ENCODE measurements at places on chromosomes 2 and 18.

- DNase-seq = no peak
Measured at GRCh38 chr2:112644933-112645309, 818 bp upstream of the SLC20A1 start.

DNA sequence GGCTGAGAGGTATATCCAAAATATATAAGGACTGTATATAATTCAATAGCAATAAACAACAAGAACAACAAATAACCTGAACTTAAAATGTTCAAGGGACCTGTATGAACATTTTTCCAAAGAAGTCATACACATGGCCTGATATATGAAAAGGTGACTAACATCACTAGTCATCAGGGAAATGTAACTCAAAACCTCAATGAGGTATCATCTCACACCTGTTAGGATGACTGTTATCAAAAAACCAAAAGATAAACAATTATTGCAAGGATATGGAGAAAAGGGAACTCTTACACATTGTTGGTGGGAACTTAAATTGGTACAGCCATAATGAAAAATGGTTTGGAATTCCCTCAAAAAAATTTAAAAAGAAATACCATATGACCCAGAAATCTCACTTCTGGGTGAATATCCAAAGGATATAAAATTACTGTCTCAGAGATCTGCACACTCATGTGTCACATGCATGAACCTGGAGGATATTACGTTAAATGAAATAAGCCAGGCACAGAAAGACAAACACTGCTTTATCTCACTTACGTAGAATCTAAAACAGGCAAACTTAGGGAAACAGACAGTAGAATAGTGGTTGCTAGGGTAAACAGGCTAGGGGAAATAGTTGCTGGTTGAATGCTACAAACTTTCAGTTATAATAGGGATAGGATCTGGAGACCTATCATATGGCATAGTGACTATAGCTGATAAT lies 334.5 kb upstream of the MMADHC start:
- DNase-seq = no peak

- no peak for DNase-seq
Measured at GRCh38 chr2:172372436-172372835, 55.0 kb upstream of the ITGA6 start.

DNA sequence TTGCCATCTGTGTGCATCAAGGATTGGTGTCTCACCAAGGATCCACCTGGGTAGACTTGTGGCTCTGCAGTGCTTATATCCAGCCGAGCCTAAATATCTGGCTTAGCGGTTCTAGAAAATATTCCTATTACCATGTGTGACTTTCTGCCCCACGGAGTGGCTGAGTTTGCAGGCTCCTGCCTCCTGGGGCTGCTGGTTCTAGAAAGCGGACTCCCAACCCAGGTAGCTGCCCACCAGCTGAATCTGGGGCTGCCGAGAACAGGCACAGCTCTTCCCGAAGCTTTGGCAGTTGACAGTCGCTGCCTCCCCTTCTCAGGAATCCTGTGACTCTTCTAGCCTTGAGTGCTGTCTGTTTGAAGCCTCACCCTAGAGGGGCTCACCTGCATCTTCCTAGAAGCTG lies 104.6 kb downstream of the TPGS2 start:
- DNase-seq = no peak

- DNase-seq = no peak
Measured at GRCh38 chr18:8341481-8342230, 267.6 kb upstream of the RAB12 start.

- DNase-seq = no peak
Measured at GRCh38 chr18:48872234-48873145, 78.3 kb downstream of the SMAD7 start.

GRCh38 chr2:113157118-113157896 lies 16.5 kb upstream of the PSD4 start:
- DNase-seq = no peak

- DNase-seq = no peak
Measured at GRCh38 chr2:196200557-196200956, 29.2 kb upstream of the STK17B start.

DNA sequence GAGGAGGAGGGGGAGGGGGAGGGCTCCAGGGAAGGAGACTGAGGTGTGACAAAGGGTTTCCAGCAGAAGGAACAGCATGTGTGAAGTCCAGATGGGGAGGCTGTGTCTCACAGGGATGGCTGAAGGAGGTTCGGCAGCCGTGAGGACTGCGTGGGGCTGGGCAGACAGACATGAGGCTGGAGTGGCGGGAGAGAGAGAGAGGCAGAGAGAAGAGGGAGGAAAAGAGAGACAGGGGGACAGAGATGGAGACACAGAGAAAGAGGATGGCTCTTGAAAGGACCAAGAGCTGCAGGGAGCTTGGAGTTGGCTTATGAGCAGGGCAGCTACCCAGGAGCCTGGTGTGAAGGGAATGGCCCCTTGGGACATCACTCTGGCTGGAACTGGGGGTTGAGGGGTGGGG lies 138.9 kb upstream of the ASB18 start:
- no peak for DNase-seq

DNA sequence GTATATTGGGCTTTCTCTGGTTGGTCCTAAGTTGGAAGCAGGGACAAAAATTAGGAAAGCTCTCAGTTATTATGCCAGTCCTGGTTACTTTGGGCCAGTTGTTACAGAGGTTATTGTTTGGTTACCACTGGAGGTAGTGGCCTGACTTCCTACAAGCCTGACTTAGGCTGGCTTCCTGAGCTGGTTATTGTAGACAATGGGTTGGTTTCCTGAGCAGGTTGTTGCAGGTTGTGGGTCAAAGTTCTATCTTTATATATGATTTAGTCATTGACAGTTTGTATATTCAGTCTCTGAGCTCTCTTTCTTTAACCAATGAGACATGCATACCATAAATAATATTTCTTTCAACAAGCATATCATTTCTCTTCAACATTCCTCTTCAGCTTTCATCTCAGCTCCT lies 58.7 kb upstream of the RPE start:
- DNase-seq = no peak

DNA sequence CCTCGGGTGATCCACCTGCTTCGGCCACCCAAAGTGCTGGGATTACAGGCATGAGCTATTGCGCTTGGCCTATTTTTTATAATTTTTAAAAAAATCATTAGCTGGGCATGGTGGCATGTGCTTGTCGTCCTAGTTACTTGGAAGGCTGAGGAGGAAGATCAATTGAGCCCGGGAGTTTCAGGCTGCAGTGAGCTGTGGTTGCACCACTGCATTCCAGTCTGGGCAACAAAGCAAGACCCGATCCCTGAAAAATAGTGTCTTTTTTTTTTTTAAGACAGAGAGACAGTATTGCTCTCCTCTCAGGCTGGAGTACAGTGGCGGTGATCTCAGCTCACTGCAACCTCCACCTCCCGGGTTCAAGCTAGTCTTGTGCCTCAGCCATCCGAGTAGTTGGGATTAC lies 4.8 kb downstream of the SSB start:
- no peak for DNase-seq

DNA sequence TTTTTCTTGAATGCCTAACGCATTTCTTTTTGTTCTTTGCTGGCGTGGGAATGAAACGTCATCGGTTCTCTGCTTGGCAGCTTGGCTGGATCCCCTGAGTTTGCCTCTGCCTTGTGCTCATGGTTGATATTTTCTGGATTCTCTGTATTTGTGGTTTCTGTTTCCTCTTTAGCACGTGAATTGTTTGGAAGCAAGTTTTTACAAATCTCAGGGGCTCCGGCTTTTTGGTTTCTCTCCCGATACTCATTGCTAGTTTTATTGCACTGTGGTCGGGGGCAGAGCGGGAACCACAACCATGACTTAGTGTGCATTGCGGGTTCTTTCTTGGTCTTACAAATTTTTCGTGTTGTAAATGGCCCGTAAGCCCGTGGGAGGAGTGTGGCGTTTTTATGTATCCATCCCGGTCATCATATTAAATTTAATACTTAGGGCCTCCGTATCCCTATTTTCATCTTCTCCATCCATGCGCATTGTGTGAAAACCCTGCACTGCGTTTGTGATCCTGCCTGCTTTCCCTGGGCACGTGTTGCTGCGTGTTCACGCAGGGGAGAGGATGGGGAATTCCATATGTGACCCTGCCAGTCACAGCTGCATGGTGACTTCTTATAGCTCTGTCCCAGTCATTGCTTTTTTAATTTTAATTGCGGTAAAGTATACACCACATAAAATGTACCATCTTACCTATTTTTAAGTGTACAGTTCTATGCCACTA lies 9.4 kb downstream of the RAMP1 start:
- no peak for DNase-seq

- no peak for DNase-seq
Measured at GRCh38 chr2:205617905-205618304, 64.4 kb upstream of the NRP2 start.

- no peak for DNase-seq
Measured at GRCh38 chr2:3099860-3100234, 277.8 kb downstream of the EIPR1 start.

DNA sequence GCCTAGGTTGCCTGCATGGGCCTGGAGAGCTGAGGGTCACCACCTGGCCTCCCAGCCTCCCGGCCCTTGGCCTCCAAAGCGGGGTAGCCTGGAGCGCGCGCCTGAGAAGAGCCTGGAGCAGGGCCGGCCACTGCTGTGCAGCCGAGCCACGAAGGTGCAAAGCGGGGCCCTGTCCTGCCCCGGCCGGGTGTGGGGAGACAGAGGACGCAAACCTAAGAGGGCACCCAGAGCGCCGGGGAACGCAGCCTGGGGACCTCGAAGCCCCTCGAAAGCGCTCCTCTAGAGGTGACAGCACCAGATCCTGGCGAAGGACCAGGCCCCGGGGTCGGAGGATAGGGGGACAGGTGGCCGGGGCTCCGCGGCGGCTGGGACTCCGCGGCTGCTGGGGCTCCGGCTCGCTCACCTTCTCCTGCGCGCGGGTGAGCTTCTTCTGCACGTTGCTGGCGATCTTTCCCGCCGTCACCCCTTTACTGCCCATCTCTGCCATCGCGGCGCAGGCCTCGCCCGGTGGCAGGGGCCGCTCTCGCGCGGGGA lies 430 bp downstream of the BIN1 start:
- no peak for DNase-seq

DNA sequence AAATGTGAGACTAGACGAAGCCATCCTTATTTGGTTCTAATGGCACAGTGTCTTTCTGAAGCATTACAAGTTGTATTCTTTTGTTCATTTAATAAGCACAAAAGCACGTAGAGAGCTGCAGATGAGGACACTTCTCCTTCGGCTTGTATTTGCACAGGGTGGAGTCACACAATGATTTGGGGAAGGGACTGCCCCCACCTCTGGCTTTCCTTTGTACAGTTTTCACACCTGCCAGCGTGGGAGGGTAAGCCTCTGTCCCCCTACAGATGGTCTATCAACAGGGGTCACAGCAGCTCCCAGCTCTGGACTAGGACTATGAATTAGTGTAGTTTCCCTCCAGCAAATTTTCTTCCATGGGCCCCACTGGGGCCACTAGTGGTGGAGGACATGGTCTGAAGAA lies 108.2 kb upstream of the KLHL14 start:
- no peak for DNase-seq

DNA sequence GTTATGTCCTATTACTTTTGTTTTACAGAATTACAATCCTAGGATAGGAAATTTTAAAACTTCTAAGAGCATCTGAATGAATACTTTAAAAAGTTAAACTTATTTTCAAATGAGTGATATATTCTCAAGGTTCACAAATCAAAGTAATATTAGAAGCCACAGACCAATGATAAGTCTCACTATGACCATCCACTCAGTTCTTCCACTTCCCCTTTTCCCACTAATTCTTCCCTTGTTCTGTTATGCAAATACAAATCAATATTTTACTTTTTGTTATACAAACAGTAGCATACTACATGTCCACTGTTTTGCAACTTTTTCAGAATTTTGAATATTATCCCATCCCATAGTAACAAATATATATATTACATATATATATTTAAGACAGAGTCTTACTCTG lies 20.2 kb downstream of the USP37 start:
- DNase-seq = no peak

GRCh38 chr18:22021701-22022100 lies 147.7 kb upstream of the GATA6 start:
- no peak for DNase-seq

All from neuronal stem cell (in vitro differentiated cells).